Activated CD4-positive, alpha-beta T cell treated with anti-CD3 and anti-CD28 coated beads, Interleukin-2, amount 10 ng/mL, durations not matched to agents 24 days and 14 days (primary cell): ENCODE measurements at places on chromosomes 7 and 10.

DNA sequence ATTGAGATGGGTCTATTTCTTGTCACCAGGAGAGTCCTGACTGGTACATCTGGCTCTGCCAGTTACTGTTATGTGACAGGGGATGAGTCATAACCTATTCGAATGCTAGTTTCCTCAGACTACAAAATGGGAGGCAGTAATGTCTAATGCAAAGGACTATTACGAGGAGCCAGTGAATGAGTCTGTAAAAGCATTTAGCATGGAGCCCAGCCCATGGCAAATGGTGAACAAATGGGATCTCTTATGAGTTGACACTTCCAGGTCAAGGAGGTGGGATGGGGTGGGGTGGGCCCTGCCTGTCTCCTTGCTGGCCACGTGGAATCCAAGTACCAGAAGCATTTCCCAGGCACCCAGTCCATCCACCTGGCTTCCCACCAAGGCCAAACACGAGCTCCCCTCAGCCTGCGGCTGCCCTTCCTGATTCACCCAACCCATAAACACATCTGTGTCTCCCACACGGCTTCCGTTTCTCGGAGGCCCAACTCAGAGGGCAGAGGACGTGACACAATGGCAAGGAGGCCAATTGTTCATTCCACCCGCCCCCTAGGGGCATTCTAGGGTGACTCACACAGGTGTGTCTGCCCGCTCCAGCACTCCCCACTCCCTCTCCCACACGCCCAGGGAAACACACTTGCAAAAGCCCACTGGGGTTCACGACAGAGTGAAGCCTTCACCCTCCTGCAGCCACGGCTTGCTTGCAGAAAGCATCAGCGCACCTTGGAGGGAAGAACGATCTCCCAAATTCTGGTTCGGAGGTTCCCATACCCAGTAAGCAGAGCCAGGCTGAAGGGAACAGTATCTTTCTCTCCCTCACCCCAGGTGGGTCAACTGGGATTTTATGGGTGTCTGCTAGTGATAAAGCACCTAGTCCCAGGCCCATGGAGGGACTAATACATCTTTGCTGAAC, 109.8 kb downstream of the SH3PXD2A start:
- DNase-seq: peak; percentile 82
- H3K27me3 ChIP-seq: no peaks in the 10 kb centered on the region
- peaks cover 51% of the 10 kb centered on the region for H3K4me1 ChIP-seq
- H3K27ac ChIP-seq: peak overlapping the region; percentile 93
- peaks cover 3% of the 10 kb centered on the region for H3K36me3 ChIP-seq

GRCh38 chr10:91462423-91462822, 52.3 kb downstream of the HECTD2 start:
- H3K27ac ChIP-seq: no peak overlapping the region
- H3K27me3 ChIP-seq: no peaks in the 10 kb centered on the region
- peaks cover 5% of the 10 kb centered on the region for H3K36me3 ChIP-seq

GRCh38 chr10:30542895-30543288, 86.7 kb downstream of the LYZL2 start:
- no peak overlapping the region for H3K27ac ChIP-seq
- no peak for DNase-seq
- H3K4me1 ChIP-seq: peaks cover 8% of the 10 kb centered on the region
- peaks cover 4% of the 10 kb centered on the region for H3K27me3 ChIP-seq
- H3K4me3 ChIP-seq: no peak overlapping the region
- no peaks in the 10 kb centered on the region for H3K36me3 ChIP-seq

DNA sequence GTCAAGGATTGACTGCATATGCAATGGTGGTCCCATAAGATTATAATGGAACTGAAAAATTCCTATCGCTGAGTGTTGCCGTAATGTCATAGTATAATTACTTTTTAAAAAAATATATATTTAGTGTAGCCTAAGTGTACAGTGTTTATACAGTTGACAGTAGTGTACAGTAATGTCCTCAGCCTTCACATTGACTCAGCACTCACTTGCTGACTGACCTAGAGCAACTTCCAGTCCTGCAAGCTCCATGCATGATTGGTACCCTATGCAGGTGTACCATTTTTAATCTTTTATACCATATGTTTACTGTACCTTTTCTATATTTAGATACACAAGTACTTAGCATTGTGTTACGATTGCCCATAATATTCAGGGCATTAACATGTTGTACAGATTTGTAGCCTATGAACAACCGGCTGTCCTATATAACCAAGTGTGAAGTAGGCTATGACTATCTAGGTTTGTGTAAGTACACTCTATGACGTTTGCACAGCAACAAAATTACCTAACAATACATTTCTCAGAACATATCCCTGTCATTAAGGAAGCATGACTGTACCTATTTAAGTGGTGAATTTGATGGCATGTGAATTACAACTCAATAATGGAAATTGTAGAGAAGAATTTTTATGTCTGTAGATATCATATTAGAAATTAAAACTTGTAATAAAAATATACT, 40.9 kb downstream of the CCNY start:
- no peaks in the 10 kb centered on the region for H3K27me3 ChIP-seq
- H3K27ac ChIP-seq: no peak overlapping the region
- H3K4me1 ChIP-seq: peaks cover 41% of the 10 kb centered on the region
- H3K36me3 ChIP-seq: peaks cover 2% of the 10 kb centered on the region

DNA sequence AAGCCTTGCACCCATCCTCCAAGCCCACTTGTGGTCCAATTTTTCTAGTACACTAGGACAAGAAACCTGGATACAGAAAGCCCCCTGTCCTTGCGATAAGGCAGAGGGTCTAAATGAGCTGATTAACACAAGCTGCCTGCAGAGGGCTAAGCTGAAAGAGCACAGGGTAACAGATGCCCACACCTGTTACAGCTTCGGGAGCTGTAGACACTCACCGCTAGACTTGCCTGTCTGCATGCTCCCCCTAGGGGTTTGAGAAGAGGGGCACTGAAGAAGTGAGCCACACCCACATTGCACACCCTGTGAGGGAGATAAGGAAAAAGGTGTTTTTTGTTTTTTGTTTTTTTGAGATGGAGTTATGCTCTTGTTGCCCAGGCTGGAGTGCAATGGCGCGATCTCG, 386.5 kb upstream of the AUTS2 start:
- no peaks in the 10 kb centered on the region for H3K27me3 ChIP-seq
- no peaks in the 10 kb centered on the region for H3K4me1 ChIP-seq
- H3K27ac ChIP-seq: no peak overlapping the region
- H3K36me3 ChIP-seq: no peaks in the 10 kb centered on the region

DNA sequence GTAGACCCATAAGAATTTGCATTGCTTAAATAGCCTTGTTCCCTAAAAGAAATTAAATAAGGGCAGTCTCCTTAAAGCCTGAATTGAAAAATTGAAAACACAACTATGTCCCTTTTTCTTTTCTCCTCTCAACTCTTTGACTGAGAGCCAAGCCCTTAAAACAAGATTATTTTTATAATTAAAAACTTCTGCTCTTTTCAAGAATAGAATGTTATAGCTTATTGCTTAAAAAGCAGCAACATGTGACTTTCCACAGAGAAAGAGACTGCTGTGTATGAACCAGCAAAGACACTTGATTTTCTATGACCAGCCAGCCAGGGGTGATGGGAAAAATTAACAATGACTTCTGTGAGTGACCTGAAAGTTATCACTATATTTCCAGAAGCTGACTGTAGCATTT, 295.2 kb upstream of the CELF2 start:
- H3K4me3 ChIP-seq: no peak overlapping the region
- H3K27me3 ChIP-seq: peaks cover 2% of the 10 kb centered on the region
- H3K36me3 ChIP-seq: no peaks in the 10 kb centered on the region

DNA sequence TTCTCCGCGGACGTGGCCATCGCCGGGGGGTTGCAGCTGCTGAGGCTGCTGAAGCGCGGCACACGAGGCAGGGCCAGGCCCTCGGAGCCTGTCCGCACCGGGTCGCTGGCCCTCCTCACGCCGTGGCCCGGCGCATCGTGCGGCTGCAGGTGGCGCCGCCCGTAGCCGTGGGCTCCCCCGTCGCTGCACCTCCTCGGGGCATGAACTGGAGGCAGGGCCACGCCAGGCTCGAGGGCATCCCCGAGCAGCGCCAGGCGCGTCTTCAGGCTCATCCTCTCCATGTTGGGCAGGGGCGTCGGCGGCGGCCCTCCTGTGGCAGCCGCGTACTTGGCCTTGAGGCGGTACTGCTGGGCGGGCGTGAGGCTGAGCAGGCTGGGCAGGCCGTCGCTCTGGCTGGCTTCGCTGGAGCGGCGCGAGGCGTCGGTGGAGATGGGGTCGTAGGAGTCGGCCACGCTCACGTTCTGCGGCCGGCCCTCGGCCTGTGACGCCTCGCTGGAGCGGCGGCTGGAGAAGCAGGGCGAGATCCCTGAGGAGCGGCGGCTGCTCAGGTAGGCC, 263.1 kb upstream of the INHBA start:
- H3K4me1 ChIP-seq: no peaks in the 10 kb centered on the region
- DNase-seq: no peak
- H3K27me3 ChIP-seq: peaks cover 3% of the 10 kb centered on the region
- H3K36me3 ChIP-seq: no peaks in the 10 kb centered on the region
- no peak overlapping the region for H3K27ac ChIP-seq

DNA sequence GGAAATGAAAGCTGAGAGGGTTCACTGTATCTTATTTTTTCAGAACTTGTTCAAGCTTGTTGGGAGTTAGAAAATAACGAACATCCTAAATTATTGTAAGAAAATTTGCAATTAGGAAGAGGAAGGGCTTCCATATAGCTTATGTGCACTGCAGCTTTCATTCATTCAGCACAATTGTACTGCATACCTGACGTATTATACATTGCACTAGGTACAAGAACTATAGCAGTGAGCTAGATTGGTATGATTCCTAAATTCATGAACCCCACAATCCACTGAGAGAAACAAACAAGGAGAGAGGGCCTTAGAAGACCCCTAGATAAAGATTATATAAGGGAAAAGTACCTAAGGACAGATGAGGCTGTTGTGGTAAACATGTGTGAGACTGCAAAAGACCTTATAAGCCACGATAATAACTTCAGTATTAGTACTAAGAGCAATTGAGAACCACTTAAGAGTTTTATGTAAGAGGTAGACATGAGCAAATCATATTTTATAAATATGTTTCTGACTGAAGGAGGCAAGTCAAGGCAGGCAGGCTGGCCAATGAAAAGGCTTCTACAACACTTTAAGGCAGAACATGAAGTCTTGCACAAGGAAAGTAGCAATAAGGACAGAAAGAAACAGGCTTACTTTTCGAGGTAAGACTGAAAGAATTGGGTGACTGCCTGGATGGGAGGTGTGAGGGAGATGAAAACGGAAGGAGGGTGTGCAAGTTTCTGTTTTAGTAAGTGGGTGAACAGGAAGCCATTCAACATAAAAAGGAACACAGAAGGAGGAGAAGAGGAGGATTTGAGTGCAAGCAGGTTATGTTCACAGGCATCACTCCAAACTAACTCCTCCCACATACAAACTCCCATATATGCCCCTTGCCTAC, 77.9 kb upstream of the LRRN3 start:
- DNase-seq: peak; percentile 88
- peak overlapping the region; percentile 83 for H3K4me3 ChIP-seq
- peaks cover 66% of the 10 kb centered on the region for H3K4me1 ChIP-seq

DNA sequence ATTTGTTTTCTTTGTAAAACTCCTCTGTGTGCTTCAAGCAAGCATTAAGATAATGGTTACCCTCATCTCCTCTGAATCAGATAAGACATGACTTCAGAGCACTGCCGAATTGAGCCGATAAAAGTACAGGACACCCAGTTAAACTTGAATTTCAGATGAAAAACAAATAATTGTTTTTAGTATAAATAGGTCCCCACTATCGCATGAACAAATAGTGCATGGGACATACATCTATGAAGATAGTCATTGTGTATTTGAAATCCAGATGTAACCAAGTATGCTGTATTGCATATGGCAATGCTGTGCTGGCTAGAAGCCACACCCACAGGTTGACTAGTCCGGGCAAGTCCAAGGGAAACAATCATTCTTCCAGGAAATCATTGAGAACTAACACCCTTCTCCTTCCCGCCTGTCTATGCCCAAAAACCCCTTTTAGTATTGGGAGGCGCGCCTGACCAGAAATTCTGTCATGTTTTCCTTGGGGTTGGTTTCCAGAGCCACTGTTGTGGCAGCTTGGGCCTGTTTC, 12.6 kb upstream of the FGFR2 start:
- no peak overlapping the region for H3K4me3 ChIP-seq
- H3K27me3 ChIP-seq: peaks cover 8% of the 10 kb centered on the region
- H3K4me1 ChIP-seq: no peaks in the 10 kb centered on the region
- H3K36me3 ChIP-seq: no peaks in the 10 kb centered on the region
- DNase-seq: no peak

DNA sequence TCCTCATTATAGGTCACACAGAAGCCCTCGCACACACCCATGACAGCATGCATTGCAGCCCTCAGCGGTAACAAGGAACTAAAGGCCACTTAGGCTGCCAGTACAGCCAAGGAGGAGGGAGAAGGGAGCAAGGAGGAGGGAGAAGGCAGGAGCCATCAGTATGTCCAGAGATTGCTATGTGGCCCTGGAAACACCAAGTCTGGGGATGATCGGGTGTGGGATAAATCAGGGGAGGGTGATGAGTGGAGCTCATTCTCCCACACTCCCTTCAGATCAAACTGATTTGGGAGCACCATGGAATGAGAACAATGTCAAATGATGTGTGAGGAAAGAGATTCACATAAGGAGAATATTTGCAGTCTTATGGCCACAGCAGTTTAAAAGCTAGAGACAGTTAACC, 350.9 kb downstream of the TNS3 start:
- no peak for DNase-seq
- H3K27ac ChIP-seq: no peak overlapping the region
- no peaks in the 10 kb centered on the region for H3K36me3 ChIP-seq
- no peaks in the 10 kb centered on the region for H3K27me3 ChIP-seq
- no peaks in the 10 kb centered on the region for H3K4me1 ChIP-seq

GRCh38 chr7:67475293-67475692, 478.7 kb downstream of the TYW1 start:
- no peaks in the 10 kb centered on the region for H3K36me3 ChIP-seq
- H3K27me3 ChIP-seq: no peaks in the 10 kb centered on the region
- H3K4me1 ChIP-seq: no peaks in the 10 kb centered on the region
- no peak for DNase-seq
- H3K27ac ChIP-seq: no peak overlapping the region

DNA sequence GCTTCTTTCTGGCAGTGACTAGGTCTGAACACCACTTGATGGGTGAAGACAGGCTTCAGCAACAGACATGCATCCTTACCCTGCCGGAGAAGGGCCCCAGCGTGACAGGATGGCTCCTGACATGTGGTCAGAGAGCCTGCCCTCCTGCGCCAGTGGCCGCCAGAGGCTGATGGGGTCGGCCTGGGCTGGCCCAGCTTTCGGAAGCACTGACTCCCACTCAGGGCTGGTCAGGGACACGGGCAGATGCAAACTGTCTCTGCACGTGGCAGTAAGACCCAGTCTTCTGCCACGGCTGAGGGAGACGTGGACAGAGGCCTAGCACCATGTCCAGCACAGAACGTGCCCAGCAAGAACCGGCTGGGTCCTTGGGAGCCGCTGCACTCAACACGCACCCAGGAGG, 10.2 kb downstream of the TUBGCP2 start:
- peaks cover 59% of the 10 kb centered on the region for H3K36me3 ChIP-seq
- H3K4me3 ChIP-seq: no peak overlapping the region
- no peaks in the 10 kb centered on the region for H3K27me3 ChIP-seq
- no peaks in the 10 kb centered on the region for H3K4me1 ChIP-seq
